ENCODE measurements at places on chromosomes 12 and 14.
A peak's percentile ranks its signal among the peaks of the same experiment; 100 is the strongest.

- DNase-seq, result no peak
Measured at GRCh38 chr12:120814203-120814902, 88.7 kb downstream of the ACADS start.

DNA sequence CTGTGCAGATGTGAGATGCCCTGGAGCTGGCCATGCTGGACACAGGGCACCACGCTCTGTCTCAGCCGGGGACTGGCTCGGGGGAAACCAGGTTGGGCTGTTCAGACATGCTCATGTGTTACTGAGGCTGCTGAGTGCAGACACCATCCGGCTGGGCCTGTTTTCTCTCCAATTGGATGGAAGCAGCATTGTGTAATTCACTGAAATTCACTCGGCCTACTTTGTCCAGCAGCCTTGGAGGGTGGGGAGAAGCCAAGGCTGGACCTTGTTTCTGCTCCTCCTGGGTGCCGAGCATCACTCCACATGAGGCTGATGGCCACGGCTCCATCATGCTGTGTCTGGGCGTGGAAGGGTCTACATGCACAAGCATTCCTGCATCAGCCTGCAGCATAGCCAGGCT is 130.7 kb downstream of the SMOC1 start:
- no peak for DNase-seq

DNA sequence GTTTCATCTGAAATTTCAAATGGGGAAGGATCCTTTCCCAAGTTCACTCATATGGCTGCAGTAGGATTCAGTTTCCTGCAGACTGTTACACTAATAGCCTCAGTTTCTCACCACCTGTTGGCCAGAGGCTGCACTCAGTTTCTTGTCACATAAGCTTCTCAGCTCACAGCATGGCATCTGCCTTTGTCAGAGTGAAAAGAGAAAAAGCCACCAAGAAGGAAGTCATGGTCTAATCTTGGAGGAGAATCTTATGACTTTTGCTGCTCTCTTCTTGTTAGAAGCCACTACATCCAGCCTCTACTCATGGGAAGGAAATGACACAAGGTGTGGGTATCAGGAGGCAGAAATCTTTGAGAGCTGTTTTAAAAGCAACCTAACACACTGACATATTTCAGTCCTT is 39.4 kb upstream of the BTG1 start:
- DNase-seq, result no peak

DNA sequence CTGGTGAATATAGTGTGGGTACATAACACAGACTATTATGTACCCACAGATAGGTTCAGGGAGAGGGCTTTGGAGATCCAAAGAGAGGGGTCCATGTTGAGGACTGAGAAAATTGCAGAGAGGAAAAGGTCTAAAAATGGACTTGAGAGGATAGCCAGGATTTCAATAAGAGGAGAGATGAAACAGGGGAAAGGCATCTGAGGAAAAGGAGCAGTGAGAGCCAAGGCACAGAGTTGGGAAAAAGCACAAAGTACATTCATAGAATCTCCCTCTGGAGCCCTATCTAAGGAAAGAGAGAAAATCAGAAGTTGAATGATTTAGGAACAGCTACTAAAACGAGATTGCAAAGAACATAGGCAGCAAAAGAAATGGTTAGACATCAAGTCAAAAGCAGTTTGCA is 182.8 kb downstream of the SRGAP1 start:
- no peak for DNase-seq

GRCh38 chr12:7136676-7137075 is 6.5 kb downstream of the CLSTN3 start:
- no peak for DNase-seq

- peak; percentile 61 for DNase-seq
Measured at GRCh38 chr12:58148405-58148804, 207.0 kb downstream of the ATP23 start.

DNA sequence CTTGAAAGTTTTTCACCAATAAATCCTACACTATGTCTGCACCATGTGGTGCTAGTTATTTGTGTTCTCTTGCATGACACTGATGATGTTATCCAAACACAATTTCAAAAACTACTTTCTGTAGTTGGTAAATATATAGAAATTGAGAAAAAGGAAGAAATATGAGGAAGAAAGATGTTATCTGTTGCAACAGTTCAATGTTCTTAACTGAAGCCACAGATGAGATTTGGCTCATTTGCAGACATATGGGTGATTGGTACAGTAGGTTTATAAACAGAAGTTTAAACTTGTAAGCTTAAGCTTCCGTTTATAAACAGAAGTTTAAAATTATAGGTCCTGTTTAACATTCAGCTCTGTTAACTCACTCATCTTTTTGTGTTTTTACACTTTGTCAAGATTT is at the start of gene CLEC12A:
CLEC12A (plus strand) TSS at position 229 of the 400 bp plus-strand sequence. CDS start 188 bp downstream, outside the sequence.
- DNase-seq, result no peak
